ENCODE measurements at places on chromosomes 3 and 15.

- no peak for DNase-seq
These were observed 59.2 kb upstream of the TRAK1 start for GRCh38 chr3:42031808-42032480.

GRCh38 chr15:51447855-51448621, 106.6 kb downstream of the GLDN start:
- DNase-seq = no peak

- no peak for DNase-seq
These were observed 158.1 kb downstream of the PTPRG start for GRCh38 chr3:61719278-61719977.

GRCh38 chr15:46174122-46174521, 539.3 kb downstream of the SQOR start:
- no peak for DNase-seq

DNA sequence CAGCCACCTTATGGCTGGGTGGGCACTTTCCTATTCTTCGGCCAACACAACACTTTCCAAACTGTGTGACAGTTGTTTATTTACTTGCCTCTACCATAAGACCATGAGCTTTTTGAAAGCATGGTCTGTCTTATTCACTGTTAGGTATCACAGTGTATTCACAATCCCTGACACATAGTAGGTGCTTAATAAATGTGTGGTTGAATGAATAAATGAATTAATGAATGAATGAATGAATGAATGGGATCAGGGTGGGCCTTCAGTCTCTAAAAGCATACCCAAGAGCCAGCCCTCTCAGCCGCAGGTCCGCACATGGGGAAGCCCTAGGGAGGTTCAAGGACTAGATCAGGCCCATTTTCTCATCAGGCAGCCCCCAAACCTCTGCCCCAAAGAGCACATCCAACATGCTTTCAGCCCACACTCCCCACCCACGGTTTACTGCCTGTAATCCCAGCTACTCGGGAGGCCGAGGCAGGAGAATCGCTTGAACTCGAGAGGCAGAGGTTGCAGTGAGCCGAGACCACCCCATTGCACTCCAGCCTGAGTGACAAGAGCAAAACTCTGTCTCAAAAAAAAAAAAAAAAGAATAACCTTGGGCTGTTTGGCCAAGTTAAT, 95.9 kb downstream of the LIPC start:
- no peak for DNase-seq

Data from activated CD4-positive, alpha-beta T cell treated with anti-CD3 and anti-CD28 coated beads, Interleukin-2, amount 50 U/mL, for 16 hours (primary cell).